Fibroblast of skin of back (primary cell): ENCODE measurements at places on chromosomes 13 and 19.

DNA sequence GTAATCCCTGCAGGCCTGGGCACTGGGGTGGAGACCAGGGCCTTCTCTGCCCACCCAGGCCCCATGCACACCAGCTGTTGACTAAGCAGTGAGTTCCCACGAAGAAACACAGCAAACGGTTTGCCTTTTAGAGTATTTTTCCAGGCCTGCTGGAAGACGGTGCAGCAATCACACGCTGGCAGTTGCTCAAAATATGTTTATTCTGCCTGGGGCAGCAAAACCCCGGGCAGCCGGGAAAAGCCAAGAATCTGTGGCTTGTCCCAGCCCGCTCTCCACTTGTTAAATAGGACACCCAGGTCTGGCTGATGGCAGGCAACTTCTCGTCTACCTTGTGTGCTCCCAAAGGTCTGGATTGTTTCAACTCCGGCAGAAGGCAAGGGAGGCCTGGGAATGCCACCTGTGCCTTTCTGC is 40.8 kb downstream of the GGACT start:
- no peak for DNase-seq

DNA sequence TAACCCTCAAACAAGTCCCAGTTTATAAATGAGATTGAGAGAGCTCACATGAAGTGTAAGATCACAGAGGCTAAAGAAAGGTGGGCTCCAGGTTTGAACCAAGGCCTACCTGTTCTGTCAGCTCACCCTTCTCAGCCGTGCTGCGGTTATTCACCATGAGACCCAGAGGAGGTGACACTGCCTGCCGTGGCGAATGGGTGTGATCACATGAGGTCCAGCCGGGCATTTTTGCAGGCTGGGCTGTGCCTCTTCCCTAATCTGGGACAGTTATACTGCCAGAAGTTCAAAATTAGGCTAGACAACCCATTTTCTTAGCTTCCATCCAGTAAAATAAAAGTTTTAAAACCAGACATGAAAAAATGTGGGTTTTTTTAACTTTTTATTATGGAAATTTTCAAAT is 146.8 kb downstream of the FOXO1 start:
- no peak for DNase-seq

DNA sequence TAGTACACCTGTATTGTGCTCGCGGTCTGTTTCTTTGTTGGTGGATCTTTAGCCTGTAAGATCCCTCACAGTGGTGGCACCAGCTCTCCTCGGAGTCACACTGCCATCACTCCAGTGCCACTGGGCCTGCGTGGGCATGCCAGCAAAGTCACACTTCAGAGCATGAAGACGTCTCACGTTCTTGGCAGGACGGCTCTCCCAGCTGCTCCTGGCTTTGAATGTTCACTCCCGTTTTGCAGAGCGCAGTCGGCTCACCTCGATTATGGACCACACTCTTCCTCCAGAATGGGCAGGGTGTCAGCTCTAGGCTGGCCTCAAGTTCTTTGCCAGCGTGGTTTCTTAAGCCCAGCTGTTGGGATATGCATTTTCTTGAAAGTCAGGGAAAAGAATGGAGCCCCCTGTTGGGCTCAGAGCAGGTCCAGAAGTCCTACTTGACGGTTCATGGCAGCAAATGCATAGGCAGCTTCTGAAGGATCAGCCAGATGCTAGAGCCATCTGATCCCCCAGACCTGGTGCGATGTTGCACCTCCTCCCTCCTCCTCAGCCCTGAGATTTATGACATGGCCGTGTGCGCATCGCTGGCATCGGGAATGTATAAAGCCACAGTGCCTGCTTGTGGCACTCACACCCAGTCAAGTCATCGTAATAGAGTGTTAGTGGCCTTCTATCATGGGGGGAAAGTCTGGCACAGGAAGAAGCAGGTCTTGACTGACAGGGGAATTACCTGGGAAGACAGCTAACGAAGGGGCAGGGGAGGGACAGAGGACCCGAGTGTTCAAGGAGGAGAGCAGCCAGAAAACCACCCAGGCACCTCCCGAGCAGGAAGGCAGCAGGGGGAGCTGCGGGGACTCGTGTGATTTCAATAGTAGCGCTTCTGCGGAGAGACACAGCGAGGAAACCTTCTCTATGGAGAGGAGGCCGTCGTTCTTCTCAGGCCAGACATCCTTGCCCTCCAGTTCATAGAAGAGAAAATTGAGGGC is 40.2 kb upstream of the NPAS1 start:
- no peak for DNase-seq

DNA sequence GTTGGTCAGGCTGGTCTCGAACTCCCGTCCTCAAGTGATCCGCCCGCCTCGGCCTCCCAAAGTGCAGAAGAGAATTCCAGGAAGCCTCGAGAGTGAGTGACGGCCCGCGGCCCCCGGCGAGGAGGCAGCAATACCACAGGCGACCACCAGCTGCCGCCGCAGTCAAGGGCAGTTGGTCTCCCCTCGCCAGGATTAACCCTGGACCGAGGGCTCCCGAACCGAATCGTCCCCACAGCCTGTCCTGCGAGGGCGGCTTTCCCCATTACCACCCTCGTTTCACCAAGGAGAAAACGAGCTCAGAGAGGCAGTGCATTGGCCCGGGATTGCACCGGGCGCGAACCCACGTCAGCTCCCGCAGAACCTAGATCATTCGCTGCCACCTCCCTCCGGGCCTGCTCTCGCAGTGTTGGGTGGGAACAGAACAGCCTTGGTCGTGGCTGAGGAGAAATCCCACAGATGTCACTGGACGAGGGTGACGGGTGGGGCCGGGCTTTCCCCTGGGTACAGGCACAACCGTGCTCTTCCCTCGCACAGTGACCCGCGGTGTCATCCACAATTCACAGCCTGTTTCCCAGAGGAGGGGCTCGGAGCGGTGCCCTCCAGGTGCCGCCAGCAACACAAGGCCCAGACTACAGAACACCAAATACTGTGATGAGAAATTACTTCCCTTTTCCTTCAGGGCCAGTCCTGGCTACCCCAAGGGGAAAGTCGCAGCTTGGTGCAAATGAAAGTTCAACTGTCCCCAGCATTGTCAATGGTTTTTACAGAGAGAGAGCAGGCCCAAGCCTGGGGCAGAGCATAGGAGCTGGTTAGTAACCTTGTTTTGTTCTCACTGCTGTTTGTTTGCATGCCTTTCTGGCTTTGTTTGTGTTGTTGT is 24.8 kb downstream of the C2CD4C start:
- DNase-seq = no peak

DNA sequence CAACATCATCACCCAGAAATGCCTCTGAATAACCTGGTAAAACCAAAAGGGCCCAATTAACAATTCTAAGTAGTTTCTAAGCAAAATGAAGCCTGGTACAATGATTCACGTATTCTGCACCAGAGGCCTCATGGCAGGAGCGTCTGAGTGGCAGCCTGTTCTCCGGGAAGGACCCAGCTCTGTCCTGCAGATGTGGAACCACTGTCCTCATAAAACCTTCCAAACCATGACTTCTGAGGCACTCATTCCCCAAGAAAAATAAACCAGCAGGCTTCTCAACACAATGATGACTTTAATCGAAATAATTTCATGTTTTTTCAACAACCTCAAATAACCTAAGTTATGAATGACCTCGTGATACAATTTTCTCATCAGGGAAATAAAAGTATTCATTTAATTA is 89.9 kb downstream of the STK24 start:
- DNase-seq = peak; percentile 56

GRCh38 chr19:31261019-31261602 is 88.1 kb downstream of the TSHZ3 start:
- DNase-seq = no peak

GRCh38 chr13:42895776-42896175 is 96.3 kb downstream of the EPSTI1 start:
- no peak for DNase-seq

DNA sequence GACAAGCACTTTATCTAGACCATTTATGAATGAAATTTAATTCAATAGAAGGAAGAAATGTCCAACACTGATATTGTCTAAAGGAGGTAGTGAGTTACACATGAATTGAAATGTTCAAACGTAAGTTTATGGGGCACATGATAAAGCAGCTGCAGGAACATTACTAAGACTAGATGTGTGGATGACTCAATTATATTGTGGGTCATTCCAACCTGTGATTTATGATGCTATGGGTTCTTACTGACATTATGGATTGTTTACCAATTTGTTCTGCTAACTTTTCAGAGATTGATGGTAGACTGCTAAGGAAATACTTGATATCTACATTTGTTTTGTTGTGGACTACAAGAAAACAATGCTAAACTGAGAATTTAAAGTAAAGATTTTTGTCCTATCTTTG is 56.1 kb upstream of the ATXN8OS start:
- DNase-seq = no peak

GRCh38 chr13:71522941-71523526 is 344.0 kb downstream of the DACH1 start:
- DNase-seq = no peak

DNA sequence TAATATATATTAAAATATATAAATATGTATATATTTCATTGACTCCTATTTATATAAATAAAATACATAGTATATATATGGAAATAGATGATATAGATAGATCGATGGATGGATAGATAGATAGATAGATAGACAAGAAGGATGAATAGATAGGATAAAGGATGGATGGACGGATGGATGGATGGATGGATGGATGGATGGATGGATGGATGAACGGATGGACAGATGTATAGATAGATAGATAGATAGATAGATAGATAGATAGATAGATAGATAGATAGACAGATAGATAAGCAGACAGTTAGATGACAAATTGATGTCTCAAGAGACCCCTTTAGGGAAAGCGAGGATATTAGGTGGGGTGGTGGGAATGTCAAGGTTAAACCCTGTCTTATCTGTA is 15.1 kb downstream of the CYP4F11 start:
- no peak for DNase-seq

DNA sequence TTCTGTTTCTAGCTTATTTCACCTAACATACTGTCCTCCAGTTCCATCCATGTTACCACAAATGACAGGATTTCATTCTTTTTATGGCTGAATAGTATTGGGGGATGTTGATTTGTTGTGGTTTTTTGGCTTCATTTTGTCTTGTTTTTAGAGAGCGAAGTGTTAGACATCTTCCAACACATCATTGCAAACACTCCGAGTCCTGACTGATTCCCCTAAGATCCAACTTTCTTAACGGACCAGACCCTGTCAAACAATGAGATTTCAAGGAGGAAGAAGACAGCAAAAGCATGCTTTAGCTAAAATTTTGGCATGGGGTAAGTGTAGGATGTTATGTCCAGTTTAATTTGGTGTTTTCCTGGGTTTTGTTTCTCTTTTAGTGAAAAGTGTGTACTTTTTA is 3.8 kb upstream of the CASP14 start:
- DNase-seq = no peak

- no peak for DNase-seq
These were observed 6.8 kb upstream of the SLC7A9 start for GRCh38 chr19:32876236-32876918.

GRCh38 chr13:104650431-104650830 is 1584.2 kb upstream of the SLC10A2 start:
- DNase-seq = no peak

- no peak for DNase-seq
These were observed 49.3 kb upstream of the SPACA7 start for GRCh38 chr13:112326821-112327370.

DNA sequence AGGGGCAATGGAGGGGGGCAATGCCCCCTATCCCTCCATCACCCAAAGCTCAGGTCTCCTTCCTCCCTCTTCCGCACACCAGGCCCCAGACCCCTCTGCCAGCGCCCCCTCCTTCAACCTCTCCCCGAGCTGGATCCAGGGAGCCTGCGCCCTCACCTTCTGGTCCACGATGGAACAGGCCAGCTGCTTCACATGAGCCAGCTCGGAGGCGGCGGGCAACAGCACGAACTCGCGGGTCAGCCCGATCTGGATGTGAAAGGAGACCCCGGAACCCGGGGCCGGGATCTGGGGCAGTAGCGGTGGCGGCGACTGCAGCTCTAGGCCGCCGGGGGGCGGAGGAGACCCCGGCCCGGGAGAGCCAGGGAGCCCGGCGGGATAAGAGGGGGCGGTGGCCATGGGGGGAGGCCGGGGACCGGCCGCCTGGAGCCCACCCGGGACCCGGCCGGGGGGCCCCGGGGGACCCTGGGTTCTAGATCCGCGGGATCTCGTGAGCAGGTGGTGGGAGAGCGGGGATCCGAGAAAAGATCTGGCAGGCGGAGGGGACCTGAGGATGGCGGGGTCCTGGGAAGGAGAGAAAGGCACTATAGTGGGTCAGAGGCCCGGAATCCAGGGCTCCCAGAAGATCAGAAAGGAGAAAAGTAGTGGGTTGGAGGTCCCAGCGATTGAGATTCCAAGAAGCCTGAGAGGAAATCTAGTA is 791 bp downstream of the PRKD2 start:
- DNase-seq = no peak

DNA sequence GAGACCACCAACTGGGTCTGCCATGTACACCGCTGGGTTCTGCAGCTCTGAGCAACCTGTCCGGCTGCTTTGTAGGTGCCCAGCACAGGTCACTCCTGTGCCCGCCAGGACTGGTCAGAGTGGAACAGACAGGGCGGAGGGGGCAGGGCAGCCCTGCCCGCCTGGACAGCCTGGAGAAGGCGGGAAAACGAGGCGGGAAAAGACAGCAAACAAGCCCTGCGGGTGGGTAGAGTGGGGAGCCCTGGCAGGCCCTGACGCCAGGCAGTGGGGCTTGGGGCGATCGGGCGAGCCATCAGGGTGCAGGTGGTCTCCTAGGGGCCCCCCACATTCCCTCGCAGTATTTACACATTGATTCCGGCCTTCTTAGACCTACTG is 533 bp upstream of the UHRF1 start:
- no peak for DNase-seq

DNA sequence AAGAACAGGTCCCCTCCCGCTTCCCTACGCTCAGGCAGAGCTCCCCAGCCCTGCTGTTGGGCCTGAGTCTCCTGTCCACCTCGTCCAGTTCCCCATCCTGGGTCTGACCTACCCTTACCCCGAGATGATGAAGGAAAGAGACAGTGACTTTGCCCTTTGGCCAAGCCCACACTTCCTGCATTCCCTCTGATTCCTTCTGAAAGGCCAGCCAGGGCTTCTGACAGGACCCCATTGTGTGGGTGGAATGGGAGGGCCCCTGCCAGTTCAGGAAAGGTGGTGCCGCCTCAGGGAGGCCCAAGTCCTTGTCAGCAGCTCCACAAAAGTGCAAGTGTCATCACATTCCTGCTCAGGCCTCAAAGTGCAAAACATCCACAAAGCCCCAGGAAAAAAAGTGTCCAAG is 177.8 kb downstream of the PAN3 start:
- no peak for DNase-seq

GRCh38 chr19:54262066-54262465 is 5.0 kb upstream of the LILRB5 start:
- DNase-seq = no peak

DNA sequence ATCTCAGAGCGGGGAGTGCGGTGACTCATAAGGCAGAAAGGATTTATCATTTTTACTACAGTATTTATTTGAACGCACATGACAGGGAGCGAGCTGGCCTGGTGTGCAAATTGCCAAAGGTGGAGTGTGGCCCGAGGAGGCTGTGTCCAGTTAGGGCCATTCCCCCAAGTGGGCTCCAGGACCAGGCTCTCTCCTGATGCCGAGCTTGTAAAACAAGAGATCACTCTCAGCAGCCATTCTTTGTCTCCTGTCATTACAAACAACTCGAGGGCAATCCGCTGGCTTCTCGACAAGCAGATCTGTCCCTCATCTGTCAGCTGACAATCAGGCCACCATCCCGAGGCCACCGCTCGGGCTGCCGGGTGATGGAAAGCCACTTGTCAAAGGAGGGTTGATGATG is 418.9 kb downstream of the ZNF536 start:
- no peak for DNase-seq
